ENCODE measurements at places on chromosomes 1 and 21. TPM values are rescaled to one million over a fixed set of nuclear protein-coding genes. Genes with fewer than 3 reads are reported as not detected.

USH2A gene
- not detected for total RNA-seq

USP16 gene
- 38.2 TPM for total RNA-seq

HES3 gene
- not detected for total RNA-seq

MAP3K7CL gene
- 6.9 TPM for total RNA-seq

KIF17 gene
- not detected for total RNA-seq

LHX8 gene
- not detected for total RNA-seq

CFAP107 gene
- not detected for total RNA-seq

CFAP74 gene
- total RNA-seq = not detected

CCDC190 gene
- not detected for total RNA-seq

LAMB3 gene
- 0.96 TPM for total RNA-seq

PRRX1 gene
- not detected for total RNA-seq

LIN9 gene
- total RNA-seq = 9.8 TPM

ETV3L gene
- not detected for total RNA-seq

PLA2G2F gene
- not detected for total RNA-seq

ADORA1 gene
- not detected for total RNA-seq

PDIK1L gene
- total RNA-seq = 20.7 TPM

SH2D1B gene
- not detected for total RNA-seq

PTP4A2 gene
- total RNA-seq = 278 TPM

RNU1-2 gene
- total RNA-seq = 2,872 TPM

DUSP10 gene
- 20.4 TPM for total RNA-seq

AGL gene
- 13.0 TPM for total RNA-seq

ACTL8 gene
- not detected for total RNA-seq

AUNIP gene
- total RNA-seq = 4.4 TPM

TMEM9 gene
- 18.2 TPM for total RNA-seq

HCRTR1 gene
- total RNA-seq = not detected

VSIG8 gene
- total RNA-seq = not detected

LCE1C gene
- not detected for total RNA-seq

ACKR1 gene
- not detected for total RNA-seq

SPRR1B gene
- total RNA-seq = not detected

RGS7 gene
- total RNA-seq = not detected

CTTNBP2NL gene
- 0.39 TPM for total RNA-seq

RAB42 gene
- not detected for total RNA-seq

CRABP2 gene
- 0.48 TPM for total RNA-seq

SLAMF8 gene
- total RNA-seq = 0.48 TPM

SUSD4 gene
- total RNA-seq = 1.2 TPM

GLMN gene
- total RNA-seq = 14.5 TPM

CHODL gene
- not detected for total RNA-seq

LAPTM5 gene
- 580 TPM for total RNA-seq

RHBDL2 gene
- total RNA-seq = not detected

PKNOX1 gene
- total RNA-seq = 25.4 TPM

AKR7A3 gene
- total RNA-seq = 0.53 TPM

ANKRD34A gene
- 3.8 TPM for total RNA-seq

PLA2G2A gene
- not detected for total RNA-seq

KAZN gene
- 0.58 TPM for total RNA-seq

BCL2L15 gene
- 2.5 TPM for total RNA-seq

C1QB gene
- total RNA-seq = not detected

Data from activated naive CD4-positive, alpha-beta T cell treated with anti-CD3 and anti-CD28 coated beads, Interleukin-2, amount 10 ng/mL, durations not matched to agents 5 hours and 36 hours (primary cell).